ENCODE measurements at places on chromosomes 2 and 18.

DNA sequence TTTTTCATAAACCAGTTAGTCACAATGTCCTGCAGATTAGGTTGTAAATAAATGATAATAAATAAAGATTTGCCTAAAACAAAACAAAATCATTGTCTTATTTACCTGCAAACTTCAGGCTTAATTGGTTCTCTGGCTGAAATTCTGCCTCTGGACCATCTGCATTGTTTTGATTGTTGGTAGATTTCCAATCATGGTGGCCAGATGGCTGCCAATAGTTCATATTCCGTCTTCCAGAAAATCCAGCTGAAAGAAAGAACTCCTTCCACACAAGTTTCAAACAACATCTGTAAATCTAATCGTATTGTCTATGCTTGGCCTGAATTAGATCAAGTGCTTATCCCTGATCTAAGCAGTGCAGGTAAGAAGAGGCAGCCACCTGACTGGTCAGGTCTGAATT, 771.1 kb upstream of the ZEB2 start:
- DNase-seq = no peak

GRCh38 chr2:205715831-205716525, 33.7 kb downstream of the NRP2 start:
- DNase-seq = no peak

DNA sequence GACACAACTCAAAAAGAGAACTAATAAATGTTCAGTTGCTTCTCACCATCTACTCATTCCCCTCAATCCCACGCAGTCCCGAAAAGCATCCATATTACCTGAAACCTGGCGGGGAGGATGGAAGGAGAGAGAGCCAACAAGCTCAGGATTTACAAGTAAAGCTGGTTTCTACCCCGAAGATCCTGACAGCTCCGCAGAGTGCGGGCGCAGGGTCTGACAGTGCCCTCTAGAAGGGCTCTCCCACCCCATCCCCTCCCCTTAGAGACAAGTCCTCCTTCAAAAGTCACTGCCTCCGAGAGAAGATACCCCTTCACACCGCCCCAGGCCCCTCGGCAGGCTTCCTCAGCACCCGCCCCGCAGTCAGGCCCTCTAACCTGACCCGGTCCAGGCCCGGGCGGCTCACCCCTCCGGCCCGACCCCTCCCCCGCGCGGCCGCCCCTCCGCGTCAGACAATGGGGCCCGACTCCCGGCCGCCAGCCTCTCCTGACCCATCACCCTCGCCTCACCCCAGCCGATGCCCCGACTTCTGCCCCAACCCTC, 550 bp downstream of the RAB1A start:
- peak; percentile 6 for DNase-seq

GRCh38 chr2:71380665-71381064, 49.1 kb downstream of the ZNF638 start:
- no peak for DNase-seq

- DNase-seq = no peak
These were observed 24.3 kb upstream of the ARHGAP25 start for GRCh38 chr2:68710336-68710735.

GRCh38 chr2:762646-763045, 85.4 kb upstream of the TMEM18 start:
- DNase-seq = no peak

DNA sequence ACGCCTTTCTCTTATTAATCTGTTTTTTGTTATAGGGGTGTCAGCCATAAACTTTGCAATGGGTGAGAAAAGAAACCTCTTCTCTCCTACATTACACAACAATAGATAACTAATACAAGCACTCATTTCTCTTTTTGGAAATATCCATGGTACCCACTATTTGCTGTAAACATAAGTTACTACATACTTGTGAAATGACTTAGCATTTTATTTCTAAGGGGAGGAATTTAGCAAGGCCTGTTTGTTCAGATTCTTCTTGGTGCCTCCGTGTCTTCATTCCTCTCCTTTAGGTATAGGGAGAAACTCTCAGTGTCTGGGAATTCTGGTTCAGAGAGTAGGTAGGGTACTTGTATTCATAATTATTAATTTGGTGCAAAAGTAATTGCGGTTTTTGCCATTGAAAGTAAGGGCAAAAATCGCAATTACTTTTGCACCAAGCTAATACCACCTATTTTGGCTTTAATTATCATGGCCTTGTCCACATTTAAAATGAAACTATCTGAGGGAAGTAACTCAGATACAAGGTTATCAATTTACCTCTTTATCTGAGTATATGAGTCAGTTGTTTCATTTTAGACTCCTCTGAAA, 134.8 kb downstream of the MREG start:
- no peak for DNase-seq

Measured in activated CD4-positive, alpha-beta T cell treated with anti-CD3 and anti-CD28 coated beads for 24 hours (primary cell).